Activated CD4-positive, alpha-beta T cell treated with anti-CD3 and anti-CD28 coated beads for 36 hours (primary cell): ENCODE measurements at places on chromosomes 6 and 20.

DNA sequence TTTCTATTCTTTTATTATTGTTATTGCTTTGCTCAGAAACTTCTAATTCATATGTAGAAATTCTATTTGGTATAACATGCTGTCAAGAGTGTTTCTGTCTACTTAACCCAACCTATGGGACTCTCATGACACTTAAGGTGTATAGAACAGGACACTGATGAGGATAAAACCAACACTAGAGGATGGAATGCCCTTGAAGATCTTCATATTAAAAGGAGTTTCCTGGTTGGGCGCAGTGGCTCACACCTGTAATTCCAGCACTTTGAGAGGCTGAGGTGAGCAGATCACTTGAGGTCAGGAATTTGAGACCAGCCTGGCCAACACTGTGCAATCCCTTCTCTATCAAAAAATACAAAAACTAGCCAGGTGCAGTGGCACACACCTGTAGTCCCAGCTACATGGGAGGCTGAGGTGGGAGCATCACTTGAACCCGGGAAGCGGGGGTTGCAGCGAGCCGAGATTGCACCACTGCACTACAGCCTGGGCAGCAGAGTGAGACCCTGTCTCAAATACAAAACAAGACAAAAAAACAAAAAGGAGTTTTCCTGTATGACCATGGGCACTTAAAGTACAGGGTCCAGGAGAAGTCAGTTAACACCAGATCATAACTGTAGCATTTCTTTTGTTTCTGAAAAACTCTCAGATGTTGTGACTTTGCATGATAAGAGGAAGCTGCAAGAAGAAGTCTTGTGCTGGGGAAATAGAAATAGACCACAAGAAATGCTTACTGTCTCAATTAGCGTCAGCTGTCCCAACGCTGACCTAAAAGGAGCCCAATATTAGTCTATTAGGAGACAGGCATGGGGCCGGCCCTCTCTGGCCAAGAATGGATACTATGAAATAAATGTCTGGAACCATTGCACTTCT lies 38.9 kb upstream of the CD2AP start:
- no peaks in the 10 kb centered on the region for H3K4me1 ChIP-seq
- DNase-seq: no peak
- no peaks in the 10 kb centered on the region for H3K36me3 ChIP-seq
- no peaks in the 10 kb centered on the region for H3K27me3 ChIP-seq
- no peak overlapping the region for H3K27ac ChIP-seq

- H3K27me3 ChIP-seq: peaks cover under 1% of the 10 kb centered on the region
- H3K27ac ChIP-seq: no peak overlapping the region
- no peaks in the 10 kb centered on the region for H3K4me1 ChIP-seq
- no peak for DNase-seq
- no peaks in the 10 kb centered on the region for H3K36me3 ChIP-seq
Observed at GRCh38 chr6:63904650-63905248, 269.1 kb downstream of the PHF3 start.

GRCh38 chr20:36989797-36990196 lies 38.3 kb upstream of the SAMHD1 start:
- peaks cover 32% of the 10 kb centered on the region for H3K4me1 ChIP-seq
- H3K36me3 ChIP-seq: peaks cover 27% of the 10 kb centered on the region
- no peak overlapping the region for H3K4me3 ChIP-seq

DNA sequence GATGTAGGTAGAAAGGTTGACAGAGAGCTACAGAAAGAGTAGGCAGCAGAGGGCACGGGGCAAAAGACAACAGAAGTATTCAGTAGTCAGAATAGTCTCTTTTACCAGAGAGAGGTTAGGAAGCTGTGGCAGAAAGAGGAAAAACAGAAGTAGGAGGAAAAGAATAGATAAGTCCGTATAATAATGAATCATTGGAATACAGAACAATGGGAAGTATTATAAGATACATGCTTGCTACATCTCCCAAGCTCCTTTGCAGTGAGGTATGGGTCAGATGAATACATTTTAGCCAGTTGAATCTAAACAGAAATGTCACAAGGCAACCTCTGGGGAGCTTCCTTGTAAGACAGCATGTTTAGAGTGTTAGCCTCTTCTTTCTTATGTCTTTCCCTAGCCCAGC lies 570.5 kb upstream of the CITED2 start:
- H3K36me3 ChIP-seq: no peaks in the 10 kb centered on the region
- no peak overlapping the region for H3K27ac ChIP-seq
- no peak overlapping the region for H3K4me3 ChIP-seq
- H3K27me3 ChIP-seq: peaks cover 8% of the 10 kb centered on the region
- H3K4me1 ChIP-seq: no peaks in the 10 kb centered on the region
- no peak for DNase-seq

DNA sequence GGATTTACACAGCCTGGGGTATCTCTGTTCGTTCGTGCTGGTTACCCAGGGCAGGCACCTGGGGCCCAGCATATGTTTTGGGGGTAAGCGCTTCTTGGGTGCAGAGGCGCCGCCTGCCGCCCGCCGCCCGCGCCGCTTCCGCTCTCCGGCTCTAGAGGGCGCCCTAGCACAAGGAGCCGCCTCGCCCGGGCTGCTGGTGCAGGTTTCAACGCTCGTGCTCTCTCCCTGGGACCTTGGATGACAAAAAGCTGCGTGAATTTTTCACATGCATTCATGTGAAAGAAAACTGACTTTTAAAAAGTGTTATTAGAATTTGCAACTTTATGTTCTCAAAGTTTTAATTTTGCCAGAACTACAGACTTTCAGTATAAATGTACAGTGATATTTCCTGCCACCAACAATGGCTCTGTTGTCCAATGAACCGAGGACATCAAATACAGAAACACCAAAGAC lies 32.5 kb downstream of the PRR18 start:
- H3K27me3 ChIP-seq: peaks cover 4% of the 10 kb centered on the region
- H3K36me3 ChIP-seq: no peaks in the 10 kb centered on the region
- H3K4me3 ChIP-seq: no peak overlapping the region
- DNase-seq: peak; percentile 87
- H3K4me1 ChIP-seq: peaks cover 7% of the 10 kb centered on the region
- no peak overlapping the region for H3K27ac ChIP-seq

DNA sequence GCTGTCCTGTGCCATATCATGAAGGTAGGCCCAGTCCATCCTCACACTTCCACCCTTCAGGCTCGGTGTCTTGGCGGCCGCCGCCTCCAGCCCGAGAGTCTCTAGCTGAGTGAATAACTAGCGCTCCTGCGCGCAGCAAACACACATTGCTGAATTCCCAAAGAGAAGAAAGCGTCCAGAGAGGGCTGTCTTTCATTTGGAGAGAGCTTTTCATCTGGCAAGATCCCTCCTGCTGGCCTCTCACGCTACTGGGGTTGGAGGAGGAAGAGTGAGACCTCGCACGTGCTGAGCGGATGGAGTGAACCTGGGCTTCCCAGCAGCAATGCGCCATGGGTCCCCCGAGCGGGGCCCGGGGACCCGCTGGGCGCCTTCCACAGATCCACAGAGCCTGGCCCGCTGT lies 73.2 kb downstream of the NCR2 start:
- H3K27ac ChIP-seq: no peak overlapping the region
- no peak for DNase-seq
- H3K4me3 ChIP-seq: no peak overlapping the region
- peaks cover 4% of the 10 kb centered on the region for H3K27me3 ChIP-seq
- H3K4me1 ChIP-seq: no peaks in the 10 kb centered on the region

DNA sequence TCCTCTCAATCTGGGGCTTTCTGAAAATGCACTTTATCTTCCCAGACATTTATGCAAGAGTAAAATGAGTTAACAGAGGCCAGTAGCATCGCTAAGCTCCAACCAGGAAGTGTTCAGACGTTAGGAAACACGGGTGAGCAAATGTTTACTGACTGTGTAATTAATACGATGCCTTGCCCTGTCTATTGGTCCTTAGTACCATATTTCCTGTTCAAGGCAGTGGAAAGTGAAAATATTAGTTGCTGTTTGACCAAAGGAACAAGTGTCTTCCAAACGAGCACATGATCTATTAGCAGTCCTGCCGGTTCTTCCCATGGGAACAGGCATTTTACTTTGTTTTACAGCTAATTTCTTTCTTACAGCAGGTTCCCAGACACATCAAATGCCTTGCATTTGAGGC lies 311.1 kb upstream of the JAG1 start:
- H3K27me3 ChIP-seq: peaks cover 2% of the 10 kb centered on the region
- H3K4me3 ChIP-seq: no peak overlapping the region
- no peaks in the 10 kb centered on the region for H3K36me3 ChIP-seq
- DNase-seq: no peak
- no peak overlapping the region for H3K27ac ChIP-seq

DNA sequence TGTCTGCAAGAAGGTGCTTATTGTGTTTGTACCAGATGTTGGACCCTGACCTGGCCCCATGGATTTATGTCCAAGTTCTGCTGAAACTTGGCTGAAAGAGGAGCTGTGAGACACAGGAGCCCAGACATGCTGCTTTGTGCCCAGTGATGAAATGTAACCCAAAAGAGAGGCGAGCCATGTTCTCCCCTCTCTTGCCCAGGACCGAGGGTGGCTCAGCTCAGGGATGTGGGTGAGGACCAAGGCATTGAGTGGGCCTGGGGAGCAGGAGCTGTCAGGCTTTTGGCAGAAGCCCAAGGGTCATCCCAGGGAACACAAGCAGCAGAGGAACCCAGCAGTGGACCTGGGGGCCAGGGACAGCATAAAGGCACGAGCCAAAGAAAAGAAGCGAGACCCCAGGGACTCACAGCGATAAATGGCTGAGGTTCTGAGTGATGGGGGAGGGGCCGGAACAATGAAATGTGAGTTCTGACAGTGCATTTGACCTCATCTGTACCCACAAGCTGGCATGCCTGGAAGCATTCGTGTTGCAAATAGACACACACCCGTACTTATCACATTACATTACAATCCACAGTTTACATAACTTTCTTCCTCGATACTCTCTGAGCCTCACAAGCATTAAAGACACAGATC lies 363.4 kb upstream of the JARID2 start:
- H3K4me1 ChIP-seq: peaks cover 24% of the 10 kb centered on the region
- no peaks in the 10 kb centered on the region for H3K27me3 ChIP-seq
- H3K4me3 ChIP-seq: no peak overlapping the region
- no peak for DNase-seq
- peak overlapping the region; percentile 9 for H3K27ac ChIP-seq
- peaks cover 2% of the 10 kb centered on the region for H3K36me3 ChIP-seq

DNA sequence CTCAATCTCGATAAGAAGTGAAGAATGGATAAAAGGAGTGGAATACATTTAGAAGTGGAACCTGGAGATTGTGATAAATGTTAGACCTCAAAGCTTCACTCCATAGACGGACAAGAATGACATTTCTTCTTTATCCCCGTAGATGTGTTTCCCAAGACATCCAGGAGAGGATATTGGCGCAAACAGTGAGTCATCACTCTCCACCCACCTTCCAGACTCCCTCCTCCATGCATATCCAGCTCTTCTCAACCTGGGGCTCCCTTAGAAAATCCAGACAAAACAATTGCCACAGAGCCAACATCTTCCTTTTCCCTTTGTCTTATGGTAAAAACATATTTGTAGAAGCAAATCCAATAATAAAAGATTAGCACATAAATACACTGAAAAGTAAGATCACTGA lies 586.1 kb downstream of the PTPRT start:
- no peak for DNase-seq
- no peaks in the 10 kb centered on the region for H3K27me3 ChIP-seq
- H3K4me3 ChIP-seq: no peak overlapping the region
- no peaks in the 10 kb centered on the region for H3K36me3 ChIP-seq
- no peaks in the 10 kb centered on the region for H3K4me1 ChIP-seq

GRCh38 chr6:158185729-158186456 lies 17.7 kb downstream of the GTF2H5 start:
- H3K4me3 ChIP-seq: no peak overlapping the region
- H3K36me3 ChIP-seq: peaks cover 59% of the 10 kb centered on the region
- DNase-seq: no peak
- H3K27me3 ChIP-seq: no peaks in the 10 kb centered on the region
- peaks cover 31% of the 10 kb centered on the region for H3K4me1 ChIP-seq

DNA sequence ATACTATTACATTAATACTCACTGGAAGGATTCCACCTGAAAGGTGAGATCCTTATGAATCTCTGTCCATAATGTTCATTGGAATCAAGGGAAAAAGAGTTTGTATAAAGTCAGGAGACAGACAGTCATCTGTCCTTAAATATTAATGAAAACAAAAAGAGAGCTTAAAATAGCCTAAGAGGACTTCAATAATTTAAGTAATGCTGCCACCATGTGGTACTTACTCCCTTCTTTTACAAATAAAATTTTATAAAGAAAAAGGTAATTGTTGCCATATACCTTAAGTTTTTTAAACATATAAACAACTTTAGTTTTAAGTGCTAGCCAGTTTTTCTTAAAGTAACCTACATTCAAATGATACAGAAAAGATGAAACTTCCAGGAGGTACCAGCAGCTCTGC lies 5.1 kb downstream of the BLOC1S5 start:
- H3K27ac ChIP-seq: no peak overlapping the region
- H3K36me3 ChIP-seq: peaks cover 32% of the 10 kb centered on the region
- H3K4me1 ChIP-seq: peaks cover 9% of the 10 kb centered on the region
- no peak for DNase-seq

DNA sequence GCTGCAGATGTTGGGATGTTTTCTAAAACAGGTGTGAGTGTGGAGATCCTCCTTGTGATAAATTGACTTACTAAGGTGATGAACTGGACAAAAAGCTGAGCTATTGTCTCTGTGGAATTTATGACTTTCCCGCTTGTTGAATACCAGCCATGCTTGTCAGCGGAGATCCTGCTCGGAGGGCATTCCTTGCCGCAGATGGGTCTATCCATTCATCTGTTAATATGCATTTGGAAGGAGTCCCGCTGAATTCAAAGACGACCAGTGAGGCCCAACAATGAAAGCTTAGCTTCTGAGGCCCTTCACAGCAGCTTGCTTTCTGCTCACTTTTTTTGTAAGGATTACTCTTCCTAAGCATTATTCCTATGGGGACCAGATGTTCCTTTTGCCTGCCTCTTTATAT lies 124.9 kb downstream of the TIAM2 start:
- no peaks in the 10 kb centered on the region for H3K27me3 ChIP-seq
- no peak overlapping the region for H3K4me3 ChIP-seq
- H3K36me3 ChIP-seq: peaks cover 2% of the 10 kb centered on the region
- no peak for DNase-seq

DNA sequence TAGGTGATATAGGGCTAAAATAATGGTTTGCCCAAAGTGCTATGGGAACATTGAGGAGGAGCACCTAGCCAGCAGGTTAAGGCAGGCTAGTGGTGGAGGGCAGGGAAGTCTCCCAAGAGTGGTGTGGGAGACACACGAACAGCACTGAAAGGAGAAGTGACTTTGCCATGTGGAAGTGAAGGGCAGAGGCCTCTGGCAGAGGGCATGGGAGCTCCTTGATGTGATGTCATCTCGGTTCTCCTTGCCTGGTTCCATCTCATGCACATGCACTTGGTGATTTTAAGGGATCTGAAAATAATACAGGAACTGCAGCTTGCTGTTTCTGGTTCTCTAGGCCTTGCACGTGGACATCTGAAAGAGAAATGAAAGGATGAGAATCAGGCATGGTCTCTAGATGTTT lies 4.7 kb upstream of the MAP3K4 start:
- H3K27ac ChIP-seq: no peak overlapping the region
- H3K36me3 ChIP-seq: peaks cover 5% of the 10 kb centered on the region
- peaks cover 2% of the 10 kb centered on the region for H3K27me3 ChIP-seq
- no peak overlapping the region for H3K4me3 ChIP-seq
- DNase-seq: no peak
